Right renal cortex interstitium (tissue), 3 donors: ENCODE measurements at places on chromosomes 6 and 20. TPM values are rescaled to one million over a fixed set of nuclear protein-coding genes. Genes with fewer than 3 reads are reported as not detected.

- no peak for DNase-seq
Measured at GRCh38 chr6:157668009-157668401, 155.0 kb upstream of the SNX9 start.

GRCh38 chr6:139973669-139974344, 599.4 kb upstream of the CITED2 start:
- no peak for DNase-seq

- no peak for DNase-seq
Measured at GRCh38 chr6:107665382-107665781, 158.7 kb downstream of the SCML4 start.

GRCh38 chr6:133918208-133918930, 29.5 kb downstream of the TCF21 start:
- DNase-seq = no peak

DNA sequence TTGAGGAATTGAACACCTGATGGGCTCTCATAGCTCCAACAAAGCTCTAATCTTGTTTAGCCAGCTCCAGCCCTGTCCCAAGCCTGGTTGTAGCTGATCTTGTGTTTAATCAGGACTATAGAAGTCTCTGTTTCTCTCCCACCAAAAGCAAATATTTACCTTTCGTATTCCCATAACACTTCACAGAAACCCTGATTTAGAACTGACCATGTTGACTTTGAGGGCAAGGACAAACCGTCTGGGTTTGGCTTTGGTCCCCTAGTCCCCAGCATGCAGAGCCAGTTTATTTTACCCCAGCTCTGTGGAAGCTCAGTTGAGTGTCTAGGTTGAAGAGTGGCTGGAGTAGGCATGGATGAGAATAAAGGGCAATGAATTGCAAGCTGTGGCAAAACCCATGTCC, 18.0 kb upstream of the SIM1 start:
- no peak for DNase-seq

DNA sequence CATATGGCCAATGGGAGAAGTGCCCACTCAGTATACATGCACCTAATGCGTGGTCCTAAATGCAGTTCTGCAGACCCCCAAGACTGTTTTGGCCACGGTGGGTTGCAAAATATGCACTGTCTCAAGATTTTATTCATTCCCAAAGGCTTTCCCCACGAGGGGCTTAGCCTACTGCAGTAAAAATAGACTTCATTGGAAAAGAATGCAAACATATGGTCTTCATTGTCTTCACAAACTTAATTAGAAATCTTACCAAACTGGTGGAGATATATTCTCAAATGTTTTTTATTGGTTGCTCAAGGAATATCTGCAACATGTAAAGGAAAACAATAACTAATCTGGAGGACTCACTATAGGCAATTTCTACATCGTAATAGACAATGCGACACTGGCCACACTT, 31.6 kb upstream of the PRL start:
- no peak for DNase-seq

TRAPPC3L gene
- 0.37 TPM for polyA plus RNA-seq
